ENCODE measurements at places on chromosomes 5 and 9.

DNA sequence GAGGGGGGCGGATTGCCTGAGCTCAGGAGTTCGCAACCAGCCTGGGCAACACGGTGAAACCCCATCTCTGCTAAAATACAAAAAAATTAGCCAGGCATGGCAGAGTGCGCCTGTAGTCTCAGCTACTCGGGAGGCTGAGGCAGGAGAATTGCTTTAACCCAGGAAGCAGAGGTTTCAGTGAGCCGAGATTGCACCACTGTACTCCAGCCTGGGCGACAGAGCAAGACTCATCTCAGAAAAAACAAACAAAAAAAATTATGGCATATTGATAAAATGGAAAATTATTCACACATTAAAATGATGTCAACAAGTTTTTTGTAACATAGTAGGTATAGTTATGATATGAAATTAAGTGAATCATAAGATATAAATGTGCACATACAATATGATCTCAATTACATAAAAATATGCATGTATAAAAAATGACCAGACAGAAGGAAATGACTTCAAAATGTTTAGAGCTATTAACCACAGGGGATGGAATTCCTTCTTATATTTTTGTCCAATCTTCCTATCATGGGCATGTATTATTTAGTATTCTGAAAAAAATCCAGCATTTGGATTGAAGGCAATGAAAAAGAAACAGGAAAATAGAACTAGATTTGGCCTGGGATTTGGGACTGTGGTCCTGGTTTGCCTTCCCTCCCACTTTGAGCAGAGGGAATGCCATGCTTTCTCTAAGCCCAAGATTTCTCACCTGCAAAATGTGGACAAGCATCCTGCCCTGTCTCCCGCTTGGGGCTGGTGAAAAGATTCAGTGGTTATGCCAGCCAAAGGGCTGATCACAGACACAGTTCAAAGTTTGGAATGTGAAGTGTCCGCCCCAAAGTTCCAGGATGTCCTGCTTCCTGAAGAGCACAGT, 19.5 kb downstream of the SPAAR start:
- no peak for DNase-seq

GRCh38 chr5:168334695-168335094, 43.2 kb downstream of the WWC1 start:
- DNase-seq, result no peak

GRCh38 chr5:154049636-154050035, 10.9 kb downstream of the MFAP3 start:
- no peak for DNase-seq

DNA sequence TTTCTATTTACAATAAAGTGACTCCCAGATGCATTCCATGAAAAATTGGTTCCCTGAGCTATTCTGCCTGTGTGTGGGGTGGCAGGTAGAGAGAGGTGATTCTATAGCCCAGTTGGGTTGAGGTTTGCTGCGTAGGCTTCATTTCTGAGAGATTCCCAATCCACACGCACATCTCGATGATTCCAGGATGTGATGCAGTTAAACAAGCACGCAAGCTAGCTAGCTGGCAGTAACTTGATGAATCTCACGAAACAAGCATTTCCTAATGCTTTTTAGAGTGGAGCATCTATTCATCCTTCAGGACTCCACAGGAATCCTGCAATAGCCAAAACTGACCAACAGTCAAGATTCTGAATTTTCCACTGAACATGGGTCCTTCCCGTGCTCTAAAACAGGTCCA, 43.8 kb upstream of the CER1 start:
- DNase-seq, result no peak

GRCh38 chr9:119961774-119962424, 592.7 kb upstream of the BRINP1 start:
- no peak for DNase-seq

- no peak for DNase-seq
Measured at GRCh38 chr5:88675708-88676636, 207.0 kb downstream of the MEF2C start.

- no peak for DNase-seq
Measured at GRCh38 chr9:129111528-129112151, 425 bp downstream of the PTPA start.

DNA sequence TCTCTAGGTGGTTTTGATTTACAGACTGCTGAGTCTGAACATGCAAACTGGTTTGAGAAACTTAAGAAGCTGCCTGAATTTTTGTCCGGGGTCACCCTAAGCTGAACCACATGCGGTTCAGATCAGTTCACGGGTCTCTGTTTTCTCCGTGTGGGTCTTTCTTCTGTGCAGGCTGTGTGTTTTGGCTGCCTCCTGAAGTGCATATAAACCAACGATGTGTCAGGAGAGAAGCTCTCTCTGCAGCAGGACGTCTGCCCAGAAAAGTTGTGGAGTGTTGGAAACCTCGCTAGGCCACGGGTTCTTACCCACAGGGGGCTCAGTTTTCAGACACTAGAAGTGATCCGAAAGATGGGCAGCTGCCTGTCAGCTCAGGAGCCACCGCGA, 364.2 kb downstream of the IRX2 start:
- DNase-seq, result no peak

- DNase-seq, result no peak
Measured at GRCh38 chr5:136396886-136397285, 31.5 kb upstream of the TRPC7 start.

- no peak for DNase-seq
Measured at GRCh38 chr5:89883967-89884366, 525.6 kb downstream of the CETN3 start.

DNA sequence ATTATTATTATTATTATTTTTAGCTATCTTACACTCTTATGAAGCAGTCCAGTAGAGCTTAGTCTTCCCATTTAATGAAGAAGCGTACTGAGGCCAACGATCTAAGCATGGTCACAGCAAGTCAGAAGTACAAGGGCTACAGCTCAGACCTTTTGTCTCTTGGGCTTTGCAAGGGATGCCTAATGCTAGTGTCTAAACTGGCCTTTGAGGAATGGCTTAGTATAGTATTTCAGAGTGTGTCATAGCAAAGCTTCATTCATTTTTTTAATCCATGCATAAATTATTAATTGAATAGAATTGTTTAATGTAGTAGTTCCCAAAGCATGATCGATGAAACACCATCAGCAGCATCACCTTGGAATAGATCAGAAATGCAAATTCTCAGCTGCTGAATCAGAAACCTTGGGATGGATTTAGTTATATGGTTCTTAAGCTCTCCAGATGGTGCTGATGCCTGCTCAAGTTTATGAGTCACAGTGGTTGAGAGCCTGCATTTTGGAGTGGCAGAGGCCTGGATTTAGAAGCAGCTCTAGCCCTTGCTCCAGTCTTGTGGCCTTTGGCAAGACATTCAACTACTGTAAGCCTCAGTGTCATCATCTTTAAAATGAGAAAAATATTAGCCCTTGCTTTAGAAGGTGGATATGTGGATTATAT, 6.1 kb downstream of the IL12B start:
- no peak for DNase-seq

DNA sequence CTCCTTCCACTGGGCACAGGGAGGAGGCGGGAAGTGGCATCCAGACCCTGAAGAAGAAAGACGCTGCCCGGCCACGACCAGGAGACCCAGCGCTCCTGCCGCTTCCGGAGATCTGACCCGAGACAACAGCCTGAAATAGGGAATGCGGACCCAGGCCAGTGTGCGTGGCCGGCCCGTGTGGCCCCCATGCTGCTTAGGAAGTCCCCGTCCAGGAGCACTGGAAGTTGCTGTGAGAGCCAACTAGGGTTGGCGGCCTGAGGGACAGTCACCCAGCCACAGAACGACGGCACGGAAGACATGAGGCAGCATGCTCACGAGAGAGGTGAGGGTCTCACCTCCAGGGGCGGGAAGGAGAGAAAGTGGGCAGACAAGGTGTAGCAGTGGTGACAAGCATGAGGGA, 17.0 kb downstream of the SH3GLB2 start:
- DNase-seq, result no peak

GRCh38 chr9:93684161-93684765, 107.9 kb downstream of the PHF2 start:
- no peak for DNase-seq

DNA sequence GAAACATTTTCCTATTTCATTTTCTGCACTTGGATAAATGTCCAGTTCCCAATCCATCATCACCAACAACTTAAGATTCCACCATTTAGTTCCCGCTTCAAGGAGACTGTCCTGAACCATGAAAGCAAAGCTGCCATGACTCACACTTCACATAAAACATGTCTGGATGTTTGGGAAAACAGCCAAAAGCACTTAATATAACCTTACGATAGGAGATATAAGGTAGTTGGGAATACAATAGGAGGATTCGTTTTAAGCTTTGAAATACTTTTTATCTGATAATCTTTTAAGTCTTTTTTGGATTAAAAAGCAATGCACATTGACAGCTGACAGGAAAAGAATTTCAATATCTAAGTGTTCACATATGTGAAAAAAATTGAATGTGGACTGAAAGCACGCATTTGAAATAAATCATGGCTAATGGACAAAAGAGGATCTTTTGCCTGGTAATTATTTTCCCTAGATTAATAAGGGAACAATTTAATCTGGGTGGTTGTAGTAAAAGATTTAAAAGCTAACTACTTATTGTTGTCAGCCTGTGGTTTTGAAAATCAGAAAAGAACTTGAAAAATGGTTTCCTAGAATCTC, 17.3 kb upstream of the TGFBI start:
- no peak for DNase-seq
